Activated CD4-positive, alpha-beta T cell treated with anti-CD3 and anti-CD28 coated beads, Interleukin-2, amount 50 U/mL, for 4 hours (primary cell): ENCODE measurements at places on chromosomes 1 and 21.

GRCh38 chr1:76141929-76142328 is 67.4 kb downstream of the ST6GALNAC3 start:
- no peak for DNase-seq

GRCh38 chr21:33070998-33071769 is 1.2 kb downstream of the OLIG1 start:
- DNase-seq = no peak

DNA sequence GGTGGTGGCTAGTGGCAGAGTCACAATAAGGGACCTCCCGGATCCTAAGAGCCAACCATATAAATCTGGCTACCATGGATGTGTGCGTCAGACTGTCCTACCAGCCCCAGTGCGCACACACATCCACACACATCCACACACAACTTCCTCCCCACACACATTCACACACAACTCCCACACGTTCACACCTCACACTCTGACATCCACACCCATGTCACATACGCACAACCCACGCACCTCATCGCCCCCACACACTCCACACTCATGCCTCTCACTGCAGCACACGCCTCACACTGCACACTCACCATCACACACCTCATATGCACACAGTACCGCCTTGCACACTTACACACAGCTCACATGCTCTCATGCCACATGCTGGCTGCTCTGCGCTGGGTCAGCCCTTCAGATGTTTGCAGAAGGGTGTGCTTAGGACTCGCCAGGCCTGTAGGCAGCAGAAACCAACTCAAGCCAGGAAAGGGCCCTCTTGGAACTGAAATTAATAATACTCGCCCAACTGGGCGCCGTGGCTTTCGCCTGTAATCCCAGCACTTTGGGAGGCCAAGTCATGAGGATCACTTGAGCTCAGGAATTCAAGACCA is 3.0 kb downstream of the LDLRAD2 start:
- no peak for DNase-seq

DNA sequence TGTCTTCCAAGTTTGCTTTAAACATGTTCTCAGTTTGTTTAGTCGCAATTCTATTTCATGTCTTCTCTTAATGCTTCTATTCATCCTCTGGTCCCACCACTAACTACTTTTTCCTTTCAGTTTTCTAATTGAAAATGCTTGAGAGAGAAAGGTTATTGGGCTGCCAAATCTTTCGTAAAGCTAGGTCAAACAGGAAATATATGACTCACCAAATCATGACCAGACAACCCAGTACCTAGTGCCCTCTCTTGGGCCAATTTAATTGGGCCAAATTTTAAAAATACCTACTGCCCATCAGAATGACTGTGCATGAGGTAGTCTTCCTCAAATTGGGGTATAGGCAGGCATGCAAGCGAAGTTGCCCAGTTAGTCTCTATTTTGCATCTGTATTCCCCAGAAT is 295.4 kb upstream of the PBX1 start:
- no peak for DNase-seq

- no peak for DNase-seq
These were observed 134.1 kb downstream of the TMEM53 start for GRCh38 chr1:44539991-44540730.

- no peak for DNase-seq
These were observed 80.0 kb downstream of the DESI2 start for GRCh38 chr1:244732851-244733450.

GRCh38 chr1:112855152-112855828 is 100.7 kb downstream of the SLC16A1 start:
- no peak for DNase-seq

DNA sequence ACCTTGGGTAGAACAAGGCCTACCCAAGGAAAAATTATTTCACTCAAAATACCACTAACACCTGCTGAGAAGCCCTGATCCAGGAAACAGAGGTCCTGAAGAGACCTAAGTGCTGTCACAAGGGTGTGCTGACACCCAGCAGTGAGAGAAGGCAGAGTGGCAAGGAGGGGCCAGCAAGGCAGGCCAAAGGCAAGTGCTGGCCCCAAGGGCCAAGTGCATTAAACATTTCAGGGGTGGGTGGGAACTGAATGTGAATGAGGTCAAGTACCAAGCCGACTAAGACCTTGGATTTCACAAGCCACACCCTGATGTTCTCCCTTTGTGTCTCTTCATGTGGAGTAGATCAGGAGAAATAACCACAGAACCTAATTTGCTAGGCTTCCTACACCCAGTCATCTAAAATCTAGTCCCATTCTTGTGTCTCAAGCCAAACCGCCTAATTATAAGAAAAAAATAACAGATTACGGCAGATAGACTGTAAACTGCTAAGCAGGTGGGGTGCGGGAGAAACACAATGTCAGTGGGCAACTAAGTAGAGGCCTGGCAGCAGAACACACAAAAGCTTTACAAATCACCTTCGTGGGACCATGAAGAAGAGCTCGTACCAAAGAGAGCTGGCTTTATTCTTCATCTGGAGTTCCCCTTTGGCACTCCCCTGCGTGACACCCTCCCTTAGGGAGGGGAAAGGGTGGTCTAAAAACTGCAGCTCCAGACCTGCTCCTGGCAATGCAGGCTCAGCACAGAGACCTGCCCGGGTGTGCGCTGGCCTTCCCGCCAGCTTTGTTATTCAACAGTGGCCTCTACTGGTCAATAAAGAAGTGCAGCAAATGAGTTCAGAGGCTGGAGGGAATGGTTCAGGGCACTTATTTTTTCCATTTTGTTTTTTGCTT is 8.7 kb downstream of the UBE2G2 start:
- DNase-seq = no peak

DNA sequence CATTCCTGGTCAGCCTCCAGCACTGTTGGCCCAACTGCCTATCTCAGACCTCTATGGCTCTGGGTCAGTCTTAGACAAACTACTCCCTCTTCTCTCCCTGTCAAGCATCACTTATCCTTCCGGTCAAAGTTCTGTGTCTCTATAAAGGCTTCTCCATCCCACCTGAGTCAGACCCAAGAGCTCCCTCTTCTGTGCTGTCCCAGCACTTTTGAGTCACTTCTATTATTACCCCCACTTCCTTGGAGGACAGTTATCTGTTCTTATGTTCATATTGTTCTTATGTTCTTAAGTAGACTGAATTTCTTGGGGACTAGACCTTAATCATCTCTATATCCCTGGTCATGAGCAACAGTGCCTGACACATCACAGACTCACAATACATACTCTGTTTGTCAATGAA is 29.2 kb upstream of the IL10 start:
- DNase-seq = no peak

DNA sequence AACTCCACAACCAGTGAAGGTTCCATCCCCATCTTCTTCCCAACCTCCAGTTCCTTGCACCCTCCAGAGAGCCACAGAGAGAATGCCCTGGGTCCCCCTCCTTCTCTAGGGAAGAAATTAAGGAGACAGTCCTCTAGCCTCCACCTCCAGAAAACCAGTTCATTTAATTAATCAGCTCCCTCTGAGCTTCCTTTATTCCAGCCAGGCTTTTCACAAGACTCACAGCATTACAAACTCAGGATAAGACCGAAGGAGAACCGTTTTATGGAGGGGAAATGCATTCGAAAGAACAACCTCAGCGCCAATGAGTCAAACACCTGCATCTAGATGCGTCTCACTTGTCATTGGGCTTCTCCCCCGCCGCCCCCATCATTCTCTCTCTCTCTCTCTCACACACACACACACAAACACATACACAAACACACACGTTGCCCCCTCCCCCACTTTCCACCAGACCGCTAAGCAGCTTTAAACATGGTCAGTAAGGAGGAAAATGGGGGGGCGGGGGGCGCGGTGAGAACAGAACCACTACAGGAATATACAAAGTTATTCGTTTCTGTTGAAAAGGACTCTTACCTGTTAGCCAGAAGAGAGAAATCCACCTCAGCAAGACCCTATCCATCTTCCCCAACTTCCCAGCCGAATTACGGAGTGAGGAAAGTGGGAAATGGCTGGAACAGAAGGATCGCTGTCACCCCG is 544 bp downstream of the ILDR2 start:
- DNase-seq = peak; percentile 54

- DNase-seq = no peak
These were observed 27.2 kb upstream of the TTF2 start for GRCh38 chr1:117032681-117033539.

DNA sequence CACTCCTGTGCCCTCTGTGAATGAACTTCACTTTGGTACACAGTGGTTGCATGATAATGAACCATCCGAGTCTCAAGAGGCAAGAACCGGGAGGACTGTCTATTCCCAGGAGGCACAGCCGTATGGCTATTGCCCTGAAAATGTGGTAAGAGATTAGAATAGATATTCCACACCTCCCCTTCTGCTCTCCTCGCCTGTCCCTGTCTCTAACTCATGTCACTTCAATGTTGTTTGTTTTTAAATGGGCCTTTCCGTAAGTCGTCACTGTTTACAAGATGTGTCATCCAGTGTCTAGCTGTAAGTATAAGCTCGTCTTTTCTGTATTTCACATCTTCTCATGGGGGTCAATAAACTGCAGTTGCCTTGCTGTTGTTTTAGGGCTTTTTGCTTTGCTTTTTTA is 122.2 kb downstream of the PATJ start:
- DNase-seq = no peak

DNA sequence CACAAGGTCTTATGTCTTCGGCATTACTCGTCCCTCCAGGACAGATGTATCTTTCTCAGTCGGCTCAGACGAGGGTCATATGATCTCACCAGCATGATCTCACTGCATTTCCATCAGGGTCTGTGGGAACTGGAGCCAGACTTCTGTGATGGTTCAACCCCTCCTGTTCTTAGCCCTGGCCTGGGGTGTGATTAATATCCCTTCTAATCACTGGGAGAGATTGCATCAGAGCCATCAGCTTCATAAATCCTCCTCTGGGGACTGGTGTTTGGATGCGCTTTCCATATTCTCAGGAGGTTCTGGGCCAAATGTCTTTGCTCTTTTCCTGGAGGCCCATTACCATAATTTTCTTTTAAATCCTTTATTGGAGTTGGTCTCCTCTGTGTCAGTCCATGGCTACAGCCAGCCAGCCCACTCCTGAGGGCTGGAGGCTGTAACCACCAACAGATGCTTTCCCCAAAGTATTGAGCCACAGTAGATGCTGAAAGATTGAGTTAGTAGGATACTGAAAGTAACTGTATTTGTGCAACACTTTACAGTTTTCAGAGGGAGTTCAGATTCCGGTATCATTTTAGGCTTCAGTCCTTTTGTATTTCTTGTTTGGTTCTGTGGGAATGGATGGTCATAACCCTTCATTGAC is 20.0 kb downstream of the CACNA1E start:
- no peak for DNase-seq

DNA sequence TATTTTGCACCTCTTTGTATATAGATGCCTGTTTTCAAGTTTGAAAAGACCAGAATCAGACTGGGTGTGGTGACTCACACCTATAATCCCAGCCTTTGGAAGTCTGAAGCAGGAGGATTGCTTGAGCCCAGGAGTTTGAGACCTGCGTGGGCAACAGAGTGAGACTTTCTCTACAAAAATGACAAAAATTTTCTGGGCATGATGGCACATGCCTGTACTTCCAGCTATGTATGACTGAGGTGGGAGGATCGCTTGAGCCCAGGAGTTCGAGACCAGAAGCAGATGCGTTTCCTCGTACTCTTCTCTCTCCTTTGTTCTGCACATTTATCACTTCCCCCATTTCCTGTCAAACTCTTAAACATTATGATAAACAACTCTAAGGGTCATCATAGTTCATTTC is 310.0 kb upstream of the SNX7 start:
- DNase-seq = no peak

DNA sequence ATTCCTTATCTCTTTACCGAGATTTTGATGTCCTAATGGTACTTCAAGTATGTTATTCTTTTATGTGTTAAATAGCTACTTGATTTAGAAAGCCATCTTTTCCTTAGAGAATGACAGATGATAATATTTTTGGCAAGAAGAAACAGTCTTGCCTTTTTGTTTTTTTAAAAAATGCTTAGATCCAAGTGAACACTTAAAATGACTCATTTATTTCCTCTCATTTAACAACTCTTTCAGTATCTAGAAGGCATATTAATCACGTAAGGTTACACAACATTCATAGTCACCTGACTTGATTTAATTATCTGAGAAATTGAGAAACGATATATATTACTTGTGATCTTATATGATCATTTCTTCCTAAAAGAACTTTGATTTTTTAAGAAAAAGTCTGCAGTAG is 52.4 kb downstream of the SUCO start:
- DNase-seq = no peak

DNA sequence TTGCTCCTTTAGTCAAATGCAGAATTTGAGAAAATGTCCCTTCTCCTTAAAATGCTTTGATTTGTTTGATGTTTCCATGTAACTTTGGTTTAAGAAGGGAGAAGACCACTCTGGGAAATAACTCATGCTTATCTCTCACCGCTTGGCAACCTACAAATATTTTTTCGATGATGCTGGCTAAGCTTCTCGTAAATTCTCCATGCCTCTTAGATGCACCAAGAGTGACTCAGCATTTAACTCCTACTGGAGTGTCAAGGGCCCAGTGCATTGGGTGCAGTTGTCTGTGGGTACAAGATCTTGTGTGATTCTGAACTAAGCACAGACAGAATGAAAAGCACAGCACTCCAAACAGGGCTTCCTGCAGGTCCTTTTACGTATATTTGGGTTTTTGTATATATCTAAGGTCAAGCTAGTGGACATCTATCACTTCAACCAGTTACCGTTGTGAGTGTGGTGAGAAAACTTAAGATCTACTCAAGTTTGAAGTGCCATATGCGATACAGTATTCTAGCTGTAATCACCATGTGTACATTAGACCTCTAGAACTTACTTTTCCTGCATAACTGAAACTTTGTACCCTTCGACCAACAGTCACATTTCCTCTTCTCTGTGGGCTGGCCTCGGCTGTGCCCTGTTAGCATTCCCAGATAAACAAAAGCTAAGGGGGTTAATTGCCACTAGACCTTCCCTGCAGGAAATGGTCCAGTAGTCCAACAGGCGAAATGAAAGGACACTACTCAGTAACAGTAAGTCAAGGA is 55.8 kb downstream of the COL18A1 start:
- no peak for DNase-seq

- DNase-seq = no peak
These were observed 23.2 kb upstream of the HAO2 start for GRCh38 chr1:119345398-119345797.

- DNase-seq = no peak
These were observed 59.0 kb downstream of the SLC35A3 start for GRCh38 chr1:100028765-100029164.

DNA sequence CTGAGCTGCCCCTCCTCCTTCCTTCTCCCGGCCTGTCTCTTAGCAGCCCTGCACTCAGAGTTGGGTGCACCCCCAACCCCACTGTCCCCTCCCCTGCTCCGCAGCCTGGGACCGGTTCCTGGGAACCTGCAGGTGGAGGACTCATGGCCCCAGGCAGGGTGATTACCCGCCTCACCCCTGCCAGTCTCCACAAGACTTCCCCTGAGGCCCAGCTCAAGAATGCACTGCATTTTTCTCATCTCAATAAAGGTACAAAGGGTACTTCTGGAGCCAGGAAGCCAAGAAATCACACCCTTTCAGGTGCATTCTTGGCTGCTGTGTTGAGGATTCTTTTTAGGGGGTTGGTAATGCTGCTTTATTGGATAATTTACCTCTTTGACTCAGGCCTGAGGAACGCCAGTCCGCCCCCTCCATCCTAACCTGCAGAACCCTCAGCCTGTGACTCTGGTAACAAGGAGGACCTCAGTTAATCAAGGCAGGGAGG is 126.3 kb upstream of the TMPRSS2 start:
- no peak for DNase-seq
